Osteoblast (primary cell): ENCODE measurements at places on chromosomes 2 and 18. TPM values are rescaled to one million over a fixed set of nuclear protein-coding genes. Genes with fewer than 3 reads are reported as not detected.

C1QL2 gene
- not detected in 2 replicates for total RNA-seq

NOL4 gene
- total RNA-seq, result not detected in 2 replicates

COPS7B gene
- 19.5 and 19.7 TPM in 2 replicates for total RNA-seq

TIGD1 gene
- 5.8 and 6.8 TPM in 2 replicates for total RNA-seq

GYPC gene
- 101 TPM in 2 replicates for total RNA-seq

MYL1 gene
- total RNA-seq, result not detected in 2 replicates

DSEL gene
- 119 and 157 TPM in 2 replicates for total RNA-seq

OTOF gene
- total RNA-seq, result not detected in 2 replicates

MOCOS gene
- 14.4 and 19.9 TPM in 2 replicates for total RNA-seq

HOXD11 gene
- total RNA-seq, result not detected in 2 replicates

RGPD3 gene
- 0.36 and 0.59 TPM in 2 replicates for total RNA-seq
